ENCODE measurements at places on chromosomes 5 and 9.

- DNase-seq = no peak
Measured at GRCh38 chr9:137044037-137044436, 1.9 kb downstream of the NPDC1 start.

DNA sequence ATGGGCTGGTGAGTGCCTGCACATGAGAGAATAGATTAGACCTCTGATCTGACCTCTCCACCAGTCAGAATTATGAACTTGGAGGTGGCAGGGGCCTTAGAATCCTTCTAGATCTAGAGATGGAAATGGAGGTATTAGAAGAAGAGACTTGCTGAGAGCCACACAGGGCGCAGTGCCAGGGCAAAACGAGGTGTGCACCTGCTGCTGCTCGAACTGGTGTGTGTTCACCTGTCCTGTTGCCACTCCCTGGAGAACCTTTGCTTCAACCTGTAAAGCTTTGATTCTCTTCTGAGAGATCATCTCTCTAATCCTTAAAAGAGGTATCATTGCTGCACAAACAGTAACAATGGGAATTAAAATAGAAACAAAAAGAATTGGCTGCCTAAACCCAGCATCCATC is 24.9 kb downstream of the FRMPD1 start:
- DNase-seq = no peak

DNA sequence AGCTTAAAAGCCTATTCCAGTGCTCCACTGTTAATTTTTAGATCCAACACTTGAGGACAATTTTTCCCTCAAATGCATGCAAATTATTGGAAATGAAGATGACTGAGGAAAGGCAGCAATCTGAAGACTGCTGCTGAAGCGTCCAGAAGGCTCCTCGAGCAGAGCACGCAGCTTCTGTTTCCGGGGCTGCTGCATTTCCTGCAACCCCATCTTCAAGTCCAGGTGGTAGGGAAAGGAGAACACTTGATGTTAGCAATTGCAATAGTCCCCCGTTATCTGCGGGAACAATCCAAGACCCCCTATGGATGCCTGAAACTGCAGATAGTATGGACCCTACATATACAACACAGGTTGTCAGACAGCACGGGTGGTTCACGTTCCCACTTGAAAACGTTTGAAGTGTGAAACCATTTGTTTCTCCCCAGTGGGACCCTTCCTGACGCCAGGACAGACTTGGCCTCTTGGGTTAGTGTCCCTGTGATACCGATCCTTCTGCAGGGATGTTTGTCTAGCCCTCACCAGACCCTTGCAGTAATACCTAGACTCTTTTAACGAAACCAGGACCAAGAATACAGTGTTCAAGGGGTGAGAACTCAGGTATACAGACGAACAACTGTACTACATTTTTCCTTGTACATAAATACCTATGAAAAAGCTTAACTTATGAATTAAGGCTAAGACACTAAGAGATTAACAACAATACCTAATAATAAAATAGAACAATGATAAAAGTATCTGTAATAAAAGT is 152.3 kb downstream of the HSD17B3 start:
- no peak for DNase-seq

DNA sequence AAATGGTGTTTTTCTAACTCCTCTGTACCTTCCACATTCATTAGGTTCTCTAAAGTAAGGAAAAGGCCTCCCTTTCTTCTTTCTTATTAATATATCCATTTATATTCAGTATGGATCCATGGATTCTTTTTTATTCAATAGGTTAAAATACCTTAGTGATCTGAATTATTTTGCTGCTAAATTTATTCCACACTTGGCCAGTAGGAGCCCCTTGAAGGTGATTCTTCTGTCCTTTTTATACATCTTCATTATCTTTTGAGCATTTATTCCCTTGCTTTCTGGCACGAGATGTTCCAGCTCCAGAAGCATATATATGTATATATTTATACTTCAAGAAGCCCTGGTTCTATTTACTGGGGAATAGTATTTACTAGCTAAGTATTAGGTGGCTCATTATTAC is 311.8 kb upstream of the SGCD start:
- DNase-seq = no peak

- DNase-seq = no peak
Measured at GRCh38 chr5:146048994-146049703, 56.2 kb downstream of the PLAC8L1 start.

Measured in stimulated activated CD4-positive, alpha-beta T cell treated with anti-CD3 and anti-CD28 coated beads, Interleukin-1b, Interleukin-23, amount 100 ng/mL, for 1 hour (primary cell).